ENCODE measurements at places on chromosomes 11 and 22.

- no peak for DNase-seq
Observed at GRCh38 chr22:27107824-27108223, 450.4 kb downstream of the MIAT start.

DNA sequence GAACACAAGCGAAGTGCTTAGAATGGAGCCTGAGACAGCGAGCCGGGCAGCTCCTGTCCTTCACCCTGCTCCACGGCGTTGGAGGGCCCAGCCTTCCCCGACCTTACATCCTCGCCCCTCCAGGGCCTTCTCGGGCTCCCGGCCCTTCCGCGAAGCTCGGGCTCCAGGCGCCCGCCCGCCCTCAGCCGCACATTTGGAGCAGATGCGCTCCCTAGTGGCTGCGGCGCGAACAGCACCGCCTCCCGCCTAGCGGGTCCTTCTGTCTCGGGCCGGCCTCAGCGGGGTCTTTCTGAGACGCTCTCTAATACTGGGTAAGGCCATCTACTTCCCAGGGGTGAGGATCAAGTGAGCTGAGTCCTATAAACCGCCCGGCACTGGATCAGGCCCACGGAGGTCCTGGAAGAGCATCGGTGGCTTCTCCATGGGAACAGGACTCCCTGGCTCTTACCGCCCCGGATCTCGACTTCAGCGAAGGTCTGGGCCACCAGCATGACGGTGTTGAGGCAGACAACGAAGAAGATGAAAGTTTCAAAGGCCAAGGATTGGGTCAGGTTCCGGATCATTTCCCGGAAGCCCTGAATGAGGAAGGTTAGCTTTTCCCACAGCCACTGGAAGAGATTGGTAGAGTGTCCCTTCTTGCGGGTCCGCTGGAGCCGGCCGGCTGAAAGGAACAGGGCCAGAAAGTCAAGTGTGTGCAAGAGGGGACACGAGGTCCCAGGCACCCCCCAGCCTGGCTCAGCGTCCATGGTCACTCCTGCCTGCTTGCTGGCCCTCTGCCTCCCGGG is 3.7 kb downstream of the CATSPER1 start:
- peak; percentile 43 for DNase-seq

DNA sequence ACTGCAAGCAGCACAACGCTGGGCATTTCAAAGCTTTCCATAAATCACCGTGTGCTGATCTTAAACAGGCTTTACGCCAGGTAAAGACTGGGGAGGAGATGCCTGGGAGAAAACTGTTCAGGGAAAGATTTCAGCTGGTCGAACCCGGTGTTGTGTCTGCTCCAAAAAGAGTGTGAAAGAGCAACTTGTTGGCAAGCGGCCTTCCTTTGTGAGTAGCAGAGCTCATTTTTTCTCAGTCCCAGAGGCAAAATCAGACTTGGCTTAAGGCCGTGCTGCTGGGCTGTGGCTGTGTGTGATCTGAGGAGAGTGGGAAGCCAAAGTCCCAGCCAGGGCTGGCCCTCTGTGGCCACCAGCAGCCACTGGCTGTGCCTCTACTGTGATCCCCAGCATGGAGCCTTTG is 75.7 kb upstream of the E2F8 start:
- peak; percentile 25 for DNase-seq

- DNase-seq: no peak
Observed at GRCh38 chr11:57237204-57237681, at the start of gene APLNR. TSS of gene APLNR (minus strand) at chr11:57237250. CDS start at chr11:57237004, 246 bp downstream.

DNA sequence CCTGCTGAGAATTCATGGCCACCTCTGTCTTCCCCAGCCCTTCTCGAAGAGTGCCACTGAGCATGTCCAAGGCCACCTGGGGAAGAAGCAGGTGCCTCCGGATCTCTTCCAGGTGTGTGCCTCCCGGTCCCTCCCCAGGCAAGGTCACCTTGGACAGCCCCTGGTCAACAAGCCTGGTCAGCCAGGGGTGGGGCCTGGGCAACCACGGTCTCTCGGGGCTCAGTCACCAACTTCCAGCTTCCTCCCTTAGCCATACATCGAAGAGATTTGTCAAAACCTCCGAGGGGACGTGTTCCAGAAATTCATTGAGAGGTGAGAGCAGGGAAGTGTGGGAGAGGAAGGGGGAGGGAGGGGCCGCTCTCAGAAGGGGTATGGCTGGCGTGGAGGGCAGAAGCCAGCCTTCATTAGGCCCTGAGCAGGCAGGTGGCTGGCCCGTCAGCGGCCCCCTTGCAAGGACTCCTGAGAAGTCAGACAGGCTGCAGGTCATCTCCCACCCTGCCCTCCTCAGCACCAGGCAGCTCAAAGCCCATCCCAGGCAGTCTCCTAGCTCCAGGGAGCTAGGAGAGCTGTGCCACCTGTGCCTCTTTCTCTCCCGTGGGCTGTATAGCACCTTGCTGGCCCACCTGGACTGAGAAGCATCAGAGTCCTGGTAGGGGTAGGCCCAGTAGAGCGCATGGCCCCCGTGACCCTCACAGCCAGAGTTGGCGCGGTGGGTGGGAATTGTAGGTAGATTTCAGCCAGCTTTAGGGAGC is 9.3 kb upstream of the ANKRD13D start:
- DNase-seq: no peak

DNA sequence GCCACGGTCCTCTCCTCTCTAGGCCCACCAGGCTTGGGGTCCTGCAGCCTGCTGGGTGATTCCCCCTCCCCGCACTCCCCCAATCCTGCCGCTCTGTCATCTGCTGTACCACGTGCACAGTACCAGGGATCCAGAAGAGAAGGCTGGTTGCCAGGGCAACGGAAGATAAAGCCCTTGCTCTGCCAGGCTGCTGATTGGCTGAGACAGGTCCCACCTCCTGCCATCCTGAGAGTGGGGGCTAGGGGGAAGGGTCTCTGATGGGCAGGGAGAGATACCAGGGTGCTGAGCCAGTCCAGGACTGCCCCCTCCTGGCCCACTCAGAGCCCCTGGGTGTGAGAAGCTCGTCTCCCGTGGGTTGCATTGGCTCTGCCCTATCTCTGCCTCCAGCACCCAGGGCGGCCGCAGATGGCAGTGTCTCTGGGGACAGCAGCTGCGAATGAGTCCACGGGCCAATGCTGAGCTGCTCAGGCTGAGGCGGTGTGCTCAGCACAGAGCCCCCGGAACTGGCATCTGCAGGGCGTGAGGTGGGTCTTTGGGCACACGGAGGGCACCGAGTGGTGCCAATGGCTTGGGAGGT is at the start of gene SMIM45:
Gene SMIM45 (plus strand): TSS at position 253 of the 577 bp plus-strand sequence.
- DNase-seq: peak; percentile 85

- peak; percentile 83 for DNase-seq
Observed at GRCh38 chr11:32297611-32298011, 137.7 kb downstream of the WT1 start.

GRCh38 chr11:94537031-94537600 is 6.6 kb upstream of the FUT4 start:
- no peak for DNase-seq

DNA sequence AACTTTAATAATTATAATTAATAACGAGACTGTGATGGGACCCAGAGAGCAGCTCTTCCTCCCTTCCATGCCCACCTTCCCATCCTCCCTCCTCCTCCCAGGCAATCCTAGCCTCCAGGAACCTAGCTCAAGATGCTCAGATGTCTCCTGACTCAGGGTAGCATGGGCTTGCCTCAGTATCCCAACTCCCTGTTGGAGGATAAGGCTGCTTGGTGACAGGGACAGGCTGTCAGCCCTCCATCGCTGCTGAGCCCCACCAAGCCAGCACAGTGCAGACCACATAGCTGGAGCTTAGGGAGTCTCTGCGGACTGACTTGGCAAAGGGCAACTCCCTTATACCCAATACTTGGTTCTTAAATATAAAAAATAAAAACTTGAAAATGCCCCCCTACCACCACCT is 11.5 kb downstream of the MYH9 start:
- no peak for DNase-seq

GRCh38 chr22:35192129-35192918 is 65.0 kb upstream of the HMGXB4 start:
- DNase-seq: no peak

DNA sequence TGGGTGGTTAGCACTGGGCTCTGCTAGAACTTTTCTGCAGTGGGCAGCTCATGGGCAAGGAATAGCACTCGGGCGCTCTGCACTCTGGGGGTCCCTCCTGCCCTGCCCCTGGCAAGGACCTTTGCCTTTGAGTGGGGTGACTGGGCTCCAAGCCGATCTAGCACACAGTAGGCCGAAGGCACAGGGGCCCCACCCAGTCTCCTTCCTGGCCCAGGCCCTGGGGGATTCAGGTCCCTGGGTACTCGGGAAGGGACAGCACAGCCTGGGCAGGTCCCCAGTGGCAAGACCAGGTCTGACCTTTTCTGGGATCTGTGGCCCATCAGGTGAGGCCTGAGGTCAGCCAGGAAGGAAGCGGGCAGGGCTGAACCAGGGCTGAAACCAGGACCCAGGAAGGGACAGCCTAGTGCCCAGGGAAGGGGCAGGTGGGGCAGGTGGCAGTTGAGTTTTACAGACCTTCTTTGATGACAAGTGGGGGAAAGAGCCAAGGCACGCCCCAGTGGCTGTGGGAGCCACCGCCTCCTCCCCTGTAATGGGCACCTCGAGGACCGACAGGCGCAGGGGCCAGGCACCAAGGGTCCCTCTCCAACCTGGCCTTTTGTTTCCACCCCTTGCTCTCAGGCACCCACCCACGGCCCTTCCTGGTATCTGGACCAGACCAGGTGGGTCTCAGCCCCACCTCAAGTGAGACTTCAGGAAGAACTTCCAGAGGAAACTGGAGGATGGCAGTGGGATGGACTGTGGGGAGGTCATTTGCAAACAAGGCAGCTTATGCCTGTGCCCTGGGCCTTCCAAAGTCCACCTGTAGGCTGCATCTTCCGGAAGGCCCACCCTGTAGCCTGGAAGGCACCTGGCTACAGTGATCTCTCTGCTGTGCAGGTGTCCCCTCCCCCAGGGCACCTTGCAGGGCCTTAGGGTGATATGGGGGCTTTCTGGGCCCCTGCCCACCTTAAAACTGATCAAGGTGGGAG is 883 bp upstream of the AIFM3 start:
- DNase-seq: no peak

DNA sequence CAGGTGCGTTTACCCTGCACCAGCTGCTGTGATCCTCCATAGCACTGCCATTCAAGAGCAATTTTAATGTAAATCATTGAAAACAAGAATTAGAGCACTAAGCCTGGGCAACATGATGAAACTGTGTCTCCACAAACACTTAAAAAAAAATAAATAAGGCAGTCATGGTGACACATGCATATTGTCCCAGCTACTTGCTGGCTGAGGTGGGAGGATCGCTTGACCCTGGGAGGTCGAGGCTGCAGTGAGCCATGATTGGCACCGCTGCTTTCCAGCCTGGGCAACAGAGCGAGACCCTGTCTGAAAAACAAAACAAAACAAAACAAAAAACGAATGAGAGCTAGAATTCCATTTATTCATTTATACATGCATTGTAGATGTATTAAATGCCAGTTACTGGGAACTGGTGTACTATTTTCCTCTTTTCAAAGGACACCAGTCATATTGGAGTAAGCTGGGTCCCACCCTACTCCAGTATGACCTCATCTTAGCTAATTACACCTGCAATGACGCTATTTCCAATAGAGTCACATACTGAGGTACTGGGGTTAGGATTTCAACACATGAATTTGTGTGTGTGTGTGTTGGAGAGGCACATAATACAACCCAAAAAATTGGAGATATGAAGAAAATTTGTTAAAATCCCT is 101.9 kb downstream of the MICAL2 start:
- no peak for DNase-seq

GRCh38 chr22:21928048-21928447 is 24.6 kb downstream of the PPM1F start:
- no peak for DNase-seq

DNA sequence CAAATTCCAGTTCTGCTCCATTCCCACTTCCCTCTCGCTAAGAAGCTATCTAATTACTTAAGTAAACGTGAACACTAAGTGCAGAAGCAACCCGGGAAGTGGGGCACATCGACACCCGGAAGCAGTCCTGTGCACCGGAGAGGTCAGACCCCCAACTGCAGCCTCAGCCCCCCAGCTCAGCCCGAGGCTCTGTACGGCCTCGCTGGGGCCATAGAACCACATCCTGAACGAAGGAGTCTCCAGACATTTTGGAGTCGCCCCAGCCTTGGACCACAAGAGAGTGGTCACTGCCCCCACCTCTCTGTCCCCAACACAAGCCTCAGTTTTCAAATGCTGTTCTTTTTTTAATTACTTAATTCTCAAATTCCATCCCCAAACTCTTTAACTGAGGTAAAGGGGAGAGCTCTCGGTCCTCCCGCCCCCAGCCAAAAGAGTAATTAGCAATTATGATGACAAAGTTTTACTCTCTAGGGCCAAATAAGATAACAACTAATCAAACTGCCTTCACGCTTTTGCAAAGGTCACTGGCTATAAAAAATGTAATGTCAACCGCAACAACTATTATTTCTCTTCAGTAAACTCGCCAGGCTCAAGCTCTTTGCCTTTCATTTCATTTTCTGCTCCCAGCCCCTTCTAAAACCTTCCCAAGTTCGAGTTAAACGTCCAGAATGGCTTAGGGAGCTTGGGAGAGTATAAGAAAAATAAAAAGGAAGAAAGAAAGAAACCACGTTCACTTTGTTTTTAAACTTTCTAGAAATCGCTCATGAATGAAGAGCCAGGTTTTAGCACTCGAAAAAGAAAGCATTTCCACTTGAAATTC is 2.2 kb downstream of the PAX6 start:
- no peak for DNase-seq

DNA sequence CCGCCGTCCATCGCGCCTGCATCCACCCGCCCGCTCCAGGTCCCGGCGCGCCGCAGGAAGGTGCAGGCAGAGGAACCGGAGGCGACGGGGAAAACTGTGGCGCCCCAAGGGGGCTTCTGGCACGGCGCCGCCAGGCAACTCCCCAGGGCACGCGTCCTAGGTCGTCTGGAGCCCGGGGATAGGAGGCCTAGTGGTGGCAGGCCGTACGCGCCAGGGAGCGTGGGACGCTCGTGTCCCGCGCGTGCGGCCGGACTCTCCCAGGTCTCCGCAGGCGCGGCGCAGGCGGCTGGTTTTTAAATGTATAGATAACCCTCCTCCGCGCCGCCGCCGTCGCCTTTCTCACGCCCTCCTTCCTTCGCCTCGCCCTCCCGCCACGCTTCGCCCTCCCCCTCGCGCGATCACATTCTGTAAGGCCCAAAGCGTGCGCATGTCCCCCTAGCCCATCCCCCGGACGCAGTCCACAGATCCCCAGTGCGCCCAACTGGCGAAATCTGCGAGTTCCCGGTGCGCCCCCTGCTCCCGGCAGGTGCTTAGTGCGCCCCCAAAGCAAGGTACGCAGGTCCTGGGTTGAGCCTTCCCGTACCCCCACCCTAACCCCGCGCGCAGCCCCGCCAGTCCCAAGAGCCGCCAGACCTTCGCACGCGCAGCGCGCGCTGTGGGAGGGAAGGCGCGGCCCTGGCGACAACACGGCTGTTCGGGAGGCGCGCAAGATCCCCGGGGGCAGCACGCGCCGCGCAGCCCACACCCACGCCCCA is at the start of gene ASCL2:
Gene ASCL2 (minus strand): TSS at position 267 of the 755 bp plus-strand sequence. CDS start 256 bp downstream, at position 11.
- no peak for DNase-seq

- DNase-seq: no peak
Observed at GRCh38 chr11:13949876-13950275, 12.6 kb upstream of the SPON1 start.

Measured in hippocampal formation (tissue), 2 donors.